ENCODE measurements at places on chromosomes 4 and X.

- no peak for DNase-seq
Measured at GRCh38 chr4:26964512-26964911, 103.9 kb downstream of the STIM2 start.

DNA sequence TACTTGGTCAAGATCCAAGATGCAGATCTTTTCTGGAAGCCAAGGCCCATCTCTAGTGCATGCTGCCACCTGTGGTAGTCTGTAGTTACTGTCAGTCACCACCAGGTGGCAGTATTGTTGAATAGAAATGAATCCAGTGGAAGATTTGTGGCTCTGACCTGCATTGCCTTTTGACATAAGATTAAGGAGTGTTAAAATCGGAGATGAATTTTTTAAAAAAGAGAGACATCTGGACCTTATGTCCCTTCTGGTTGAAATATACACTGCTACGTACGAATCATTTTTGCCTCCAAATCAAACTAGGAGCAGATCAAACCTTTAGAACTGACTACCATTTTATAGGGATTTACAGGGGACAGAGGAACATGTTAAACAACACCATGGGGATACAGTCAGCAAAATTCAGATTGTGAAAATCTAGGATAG lies 46.9 kb upstream of the RHOH start:
- peak; percentile 57 for DNase-seq

GRCh38 chrX:9578083-9578779 lies 113.4 kb downstream of the TBL1X start:
- no peak for DNase-seq

GRCh38 chr4:8922481-8922880 lies 50.8 kb upstream of the HMX1 start:
- no peak for DNase-seq

- no peak for DNase-seq
Measured at GRCh38 chrX:136684120-136684519, 36.2 kb downstream of the CD40LG start.

- DNase-seq: no peak
Measured at GRCh38 chrX:117895418-117895817, 221.2 kb downstream of the KLHL13 start.

GRCh38 chrX:129659141-129659540 lies 4.4 kb upstream of the APLN start:
- no peak for DNase-seq

DNA sequence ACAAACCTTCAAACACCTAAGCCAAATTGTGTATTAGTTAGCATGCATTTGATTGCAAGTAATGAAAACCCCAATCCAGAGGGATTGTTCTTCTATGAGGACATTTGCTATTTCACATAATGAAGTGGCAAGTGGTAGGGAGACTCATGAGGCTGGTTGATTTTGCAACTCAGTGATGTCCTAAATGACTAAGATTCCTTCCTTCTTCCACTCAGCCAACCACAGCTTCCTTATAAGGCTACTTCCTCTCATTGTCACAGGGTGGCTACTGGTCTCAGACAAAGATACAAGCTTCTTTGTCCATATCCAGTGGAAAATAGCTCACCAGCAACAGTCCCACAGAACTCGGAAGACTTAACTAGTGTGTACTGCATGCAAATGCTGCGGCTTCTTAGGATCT lies 5.3 kb upstream of the OTC start:
- DNase-seq: no peak

DNA sequence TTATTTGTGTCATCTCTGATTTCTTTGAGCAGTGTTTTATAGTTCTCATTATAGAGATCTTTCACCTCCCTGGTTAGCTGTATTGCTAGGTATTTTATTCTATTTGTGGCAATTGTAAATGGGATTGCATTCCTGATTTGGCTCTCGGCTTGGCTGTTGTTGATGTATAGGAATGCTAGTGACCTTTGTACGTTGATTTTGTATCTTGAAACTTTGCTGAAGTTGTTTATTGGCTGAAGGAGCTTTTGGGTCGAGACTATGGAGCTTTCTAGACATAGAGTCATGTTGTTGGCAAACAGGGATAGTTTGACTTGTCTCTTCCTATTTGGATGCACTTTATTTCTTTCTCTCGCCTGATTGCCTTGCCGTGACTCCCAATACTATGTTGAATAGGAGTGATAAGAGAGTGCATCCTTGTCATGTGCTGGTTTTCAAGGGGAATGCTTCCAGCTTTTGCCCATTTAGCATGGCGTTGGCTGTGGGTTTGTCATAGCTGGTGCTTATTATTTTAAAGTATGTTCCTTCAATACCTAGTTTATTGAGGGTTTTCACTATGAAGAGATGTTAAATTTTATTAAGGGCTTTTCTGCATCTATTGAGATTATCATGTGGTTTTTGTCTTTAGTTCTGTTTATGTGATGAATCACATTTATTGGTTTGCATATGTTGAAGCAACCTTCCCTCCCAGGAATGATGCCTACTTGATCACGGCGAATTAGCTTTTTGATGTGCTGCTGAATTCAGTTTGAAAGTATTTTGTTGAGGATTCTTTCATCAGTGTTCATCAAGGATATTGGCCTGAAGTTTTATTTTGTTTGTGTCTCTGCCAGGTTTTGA lies 72.7 kb upstream of the BOD1L1 start:
- no peak for DNase-seq

DNA sequence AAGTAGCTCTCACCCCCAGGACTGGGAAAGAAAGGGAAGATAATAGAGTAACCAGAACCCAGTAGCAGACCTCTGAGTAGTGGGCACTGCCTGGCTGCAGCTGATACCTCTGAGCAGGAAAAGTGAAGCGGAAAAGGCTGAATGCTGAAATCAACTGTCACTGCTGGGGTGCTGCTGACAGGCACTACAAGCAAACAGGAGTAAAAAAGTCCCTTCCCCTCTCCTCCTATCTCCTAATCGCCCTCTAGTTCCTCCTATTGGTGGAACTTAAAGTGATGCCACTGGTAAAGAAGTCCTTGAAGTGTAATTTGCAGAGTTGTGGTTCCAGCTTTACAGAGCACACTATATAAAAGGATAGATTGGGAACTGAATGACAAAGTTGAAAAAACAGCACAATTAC lies 32.8 kb upstream of the GLRB start:
- DNase-seq: no peak

DNA sequence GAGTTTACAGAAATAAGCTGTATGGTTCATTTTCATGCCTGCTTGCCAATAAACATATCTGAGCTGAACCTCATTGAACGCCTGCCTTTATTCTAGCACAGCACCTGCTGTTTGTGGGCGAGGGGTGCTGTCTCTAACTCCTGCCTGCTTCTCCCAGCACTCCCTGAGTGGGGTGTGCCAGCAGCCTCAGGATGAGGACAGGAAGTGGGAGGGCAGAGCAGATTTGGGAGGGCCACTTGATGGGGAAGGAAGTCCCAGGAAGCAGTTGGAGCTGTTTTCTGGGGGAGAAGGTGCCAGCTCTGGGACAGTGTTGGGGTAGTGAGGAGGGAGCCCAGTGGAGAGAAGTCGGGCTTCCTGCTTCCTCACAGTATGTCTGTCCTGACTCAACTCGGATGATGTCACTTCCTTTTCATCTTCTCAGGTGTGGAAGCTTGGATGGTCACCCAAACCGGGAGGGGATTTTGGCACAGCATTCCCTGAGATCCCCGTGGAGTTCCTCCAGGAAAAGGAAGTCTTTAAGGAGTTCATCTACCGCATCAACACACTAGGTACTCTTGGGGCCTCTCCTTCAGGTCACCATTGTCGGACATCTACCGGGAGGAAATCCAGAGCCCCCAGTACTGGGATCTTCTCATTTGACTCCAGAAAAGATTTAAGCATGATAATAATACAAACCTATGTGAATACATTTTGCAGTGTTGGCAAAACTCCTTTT lies 29.0 kb upstream of the MSANTD1 start:
- DNase-seq: no peak

DNA sequence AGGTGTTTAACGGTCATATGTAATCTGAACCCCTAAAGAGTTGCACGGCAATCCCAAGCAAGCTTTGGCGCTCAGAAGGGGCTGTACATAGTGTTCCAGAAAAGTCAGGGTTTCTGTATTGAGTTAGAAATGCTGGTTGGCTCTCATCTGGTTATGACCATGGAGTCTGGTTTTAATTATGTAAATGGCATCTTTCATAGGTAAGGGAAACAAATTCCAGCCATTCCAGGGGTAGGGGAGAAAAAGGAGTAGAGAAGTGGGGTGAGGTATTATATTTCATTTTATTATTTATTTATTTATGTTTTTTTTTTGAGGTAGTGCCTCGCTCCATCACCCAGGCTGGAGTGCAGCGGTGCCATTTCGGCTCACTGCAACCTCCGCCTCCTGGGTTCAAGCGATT lies 15.9 kb downstream of the KLF3 start:
- DNase-seq: no peak

DNA sequence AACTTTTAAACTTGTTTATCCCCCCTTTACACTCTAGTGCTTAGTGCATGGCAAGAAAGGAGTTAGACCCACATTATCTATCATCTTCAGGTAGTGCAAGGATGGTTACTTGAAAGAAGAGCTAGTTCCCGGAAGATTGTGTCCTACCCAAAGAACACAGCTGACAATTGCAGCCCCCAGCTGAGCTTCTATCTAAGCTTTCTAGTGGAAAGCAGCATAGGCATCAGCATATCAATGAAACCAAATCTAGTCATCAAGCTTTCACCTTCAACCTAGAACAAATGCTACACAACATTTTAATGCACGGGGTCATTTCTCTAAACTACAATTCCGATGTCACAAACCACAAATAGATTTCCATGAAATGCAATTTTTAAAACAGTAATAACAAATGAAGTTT lies 88.9 kb upstream of the TFDP3 start:
- DNase-seq: no peak

- no peak for DNase-seq
Measured at GRCh38 chrX:33892670-33893069, 239.4 kb downstream of the FAM47A start.

DNA sequence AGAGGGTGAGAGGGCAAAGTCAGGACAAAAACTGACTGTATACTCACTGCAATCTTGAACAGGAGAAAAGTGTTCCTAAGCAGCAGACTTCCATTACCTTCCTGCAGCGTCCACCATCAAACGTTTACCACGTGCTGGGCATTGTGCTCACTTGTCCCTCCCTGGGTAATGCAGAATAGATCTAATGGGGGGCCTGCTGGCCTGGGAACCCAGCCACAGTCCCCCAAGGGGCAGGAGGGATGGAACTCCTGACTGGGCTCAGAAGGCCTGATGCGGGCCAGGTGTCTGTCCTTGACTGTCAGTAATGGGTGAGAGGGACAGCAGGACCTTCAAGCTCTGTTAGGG lies 37.6 kb upstream of the FAM156A start:
- no peak for DNase-seq

- no peak for DNase-seq
Measured at GRCh38 chrX:150845091-150845490, 53.4 kb downstream of the CD99L2 start.

GRCh38 chr4:19809989-19810388 lies 441.7 kb upstream of the SLIT2 start:
- DNase-seq: no peak

All from stimulated activated CD4-positive, alpha-beta T cell treated with anti-CD3 and anti-CD28 coated beads, TNF-alpha, amount 100 ng/mL, for 48 hours (primary cell).